ENCODE measurements at places on chromosomes 4 and X.

GRCh38 chr4:3436048-3436797 is 5.5 kb upstream of the HGFAC start:
- no peak for DNase-seq

DNA sequence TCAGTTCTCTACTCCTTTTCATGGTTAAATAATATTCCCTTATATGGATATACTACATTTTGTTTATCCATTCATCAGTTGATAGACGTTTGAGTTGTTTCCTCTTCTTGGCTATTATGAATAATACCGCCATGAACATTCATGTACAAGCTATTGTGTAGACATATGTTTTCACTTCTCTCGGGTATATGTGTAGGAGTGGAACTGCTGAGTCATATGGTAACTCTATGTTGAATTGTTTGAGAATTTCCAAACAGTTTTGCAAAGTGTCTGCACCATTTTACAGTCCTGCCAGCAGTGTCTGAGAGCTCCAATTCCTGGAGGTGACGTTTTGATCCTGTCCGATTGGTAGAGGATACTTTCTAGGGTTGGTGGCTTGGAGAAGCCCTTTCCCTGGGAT is 23.6 kb downstream of the PLAC1 start:
- DNase-seq: no peak

DNA sequence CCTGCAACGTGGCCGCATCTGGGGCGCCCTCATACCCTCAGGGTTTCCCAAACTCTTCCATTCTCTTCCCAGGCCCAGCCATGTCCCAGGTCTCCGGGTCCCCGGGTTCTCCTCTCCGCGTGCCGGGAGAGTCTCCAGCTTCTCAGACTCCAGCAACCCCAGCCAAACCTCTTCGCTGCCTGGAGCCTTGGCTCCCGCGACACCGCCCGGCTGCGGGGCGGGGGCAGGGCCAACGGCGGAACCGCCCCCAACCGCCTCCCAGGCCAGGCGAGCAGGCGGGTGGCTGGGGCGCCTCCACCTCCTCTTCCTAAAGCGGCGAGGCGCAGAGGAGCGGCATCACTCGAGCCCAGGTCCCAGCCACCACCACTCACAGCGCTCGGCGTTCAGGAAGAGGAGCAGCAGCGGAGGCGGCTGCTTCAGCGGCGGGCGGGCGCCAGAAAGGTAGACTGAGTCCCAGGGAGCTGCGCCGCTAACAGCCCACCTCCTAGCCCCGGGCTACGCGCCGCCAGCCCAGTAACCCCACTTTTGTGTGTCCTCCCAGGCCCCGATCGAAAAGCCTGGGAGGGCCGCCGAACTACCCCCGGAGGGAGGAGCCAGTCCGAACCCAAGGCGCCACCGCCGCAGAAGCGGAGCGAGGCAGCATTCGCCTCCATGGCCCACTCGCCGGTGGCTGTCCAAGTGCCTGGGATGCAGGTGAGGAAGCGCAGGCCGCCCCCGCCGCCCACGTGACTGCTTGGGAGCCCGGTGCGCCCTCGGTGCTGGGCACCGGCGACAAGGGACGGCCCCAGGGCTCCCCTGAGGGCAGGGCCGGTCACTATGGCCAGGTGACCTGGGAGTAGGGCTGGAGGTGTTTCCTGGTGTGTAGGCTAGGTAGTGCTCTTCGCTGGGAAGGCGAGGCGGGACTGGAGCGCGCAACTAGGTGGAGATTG is at the start of gene STK26:
Gene STK26, plus strand, starts transcription at position 336 of the 929 bp plus-strand sequence. Its CDS starts 316 bp downstream, at position 652.
- DNase-seq: peak; percentile 23

- no peak for DNase-seq
Measured at GRCh38 chrX:119676949-119677653, 15.9 kb downstream of the SEPTIN6 start.

DNA sequence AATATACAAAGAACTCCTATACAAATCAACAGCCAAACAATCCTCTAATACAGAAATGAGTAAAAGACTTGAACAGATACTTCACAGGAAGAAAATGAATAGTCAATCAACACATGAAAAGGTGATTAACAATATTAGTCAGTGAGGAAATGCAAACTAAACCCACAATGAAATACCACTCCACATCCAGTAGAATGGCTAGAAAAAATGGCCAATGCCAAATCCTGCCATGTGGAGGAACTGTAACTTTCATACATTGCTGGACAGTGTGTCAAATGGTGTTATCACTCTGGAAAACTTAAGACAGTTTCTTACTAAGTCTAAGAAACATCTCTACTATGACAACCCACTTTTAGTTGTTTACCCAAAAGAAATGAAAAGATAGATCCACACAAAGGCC is 59.5 kb downstream of the NSG1 start:
- DNase-seq: no peak

GRCh38 chrX:4690521-4690920 is 977.1 kb upstream of the PRKX start:
- no peak for DNase-seq

- DNase-seq: no peak
Measured at GRCh38 chr4:163804001-163804400, 309.5 kb downstream of the TMA16 start.

GRCh38 chr4:153257991-153258390 is 53.7 kb downstream of the TRIM2 start:
- DNase-seq: peak; percentile 33

GRCh38 chrX:24343719-24344118 is 16.7 kb upstream of the SUPT20HL1 start:
- no peak for DNase-seq

GRCh38 chr4:183588169-183588675 is 70.8 kb downstream of the RWDD4 start:
- no peak for DNase-seq

- no peak for DNase-seq
Measured at GRCh38 chr4:84545093-84545492, 37.8 kb upstream of the CDS1 start.

- no peak for DNase-seq
Measured at GRCh38 chrX:17878028-17878670, 17.1 kb upstream of the RAI2 start.

DNA sequence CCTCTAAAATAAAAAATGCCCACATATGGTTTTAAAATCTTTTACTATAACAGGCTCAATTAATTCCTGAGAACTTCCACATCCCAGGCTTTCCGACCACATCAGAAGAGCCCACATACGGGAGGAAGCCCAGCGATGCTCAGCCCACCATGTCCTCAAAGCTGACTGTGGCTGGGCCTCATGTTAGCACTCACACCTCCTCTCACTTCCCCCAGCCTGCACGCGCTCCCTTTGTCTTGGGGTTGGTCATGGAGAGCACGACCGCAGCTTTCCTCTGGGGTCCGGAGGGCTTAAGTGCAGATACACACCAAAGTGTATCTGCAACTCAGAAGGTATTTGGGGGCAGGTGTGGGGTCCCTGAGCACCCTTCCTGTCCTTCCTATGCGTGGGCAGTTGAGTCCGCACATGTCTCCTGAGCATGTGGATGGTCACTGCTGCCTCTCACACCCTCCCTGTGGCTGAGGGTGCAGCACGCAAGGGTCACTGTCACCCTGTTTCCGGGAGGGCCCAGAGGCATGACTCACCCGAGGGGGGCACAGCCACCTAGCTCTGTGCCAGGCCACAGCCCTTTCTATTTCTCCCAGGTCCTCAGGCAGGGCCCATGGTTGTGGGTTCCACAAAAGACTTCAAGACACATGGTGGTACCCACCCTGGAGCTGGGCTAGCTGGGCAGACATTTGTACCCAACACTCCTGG is 21.2 kb downstream of the WDR1 start:
- no peak for DNase-seq

GRCh38 chrX:153723351-153724251 is 586 bp downstream of the BCAP31 start:
- DNase-seq: peak; percentile 24

- no peak for DNase-seq
Measured at GRCh38 chr4:52659722-52660261, 691 bp upstream of the USP46 start.

DNA sequence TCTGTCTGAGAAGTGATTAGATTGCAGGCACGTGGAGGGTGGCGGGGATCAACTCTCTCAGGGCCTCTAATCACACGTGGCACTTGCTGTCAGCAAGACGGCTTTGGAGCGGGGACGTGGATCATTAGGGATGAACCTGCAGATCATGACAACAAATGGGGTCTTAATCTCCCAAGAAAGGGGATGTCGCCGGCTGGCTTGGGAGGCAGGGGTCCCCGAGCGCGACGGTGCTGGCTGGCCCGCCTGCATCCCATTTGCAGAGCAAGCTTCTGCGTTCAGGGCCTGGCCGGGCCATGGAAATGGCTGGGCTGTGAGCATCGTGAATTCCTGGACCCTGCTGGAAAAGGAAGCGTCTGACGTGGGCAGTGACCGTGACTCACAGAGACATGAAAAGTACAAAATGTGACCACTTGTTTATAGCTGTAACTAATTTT is 85.1 kb upstream of the SHOX start:
- DNase-seq: no peak

DNA sequence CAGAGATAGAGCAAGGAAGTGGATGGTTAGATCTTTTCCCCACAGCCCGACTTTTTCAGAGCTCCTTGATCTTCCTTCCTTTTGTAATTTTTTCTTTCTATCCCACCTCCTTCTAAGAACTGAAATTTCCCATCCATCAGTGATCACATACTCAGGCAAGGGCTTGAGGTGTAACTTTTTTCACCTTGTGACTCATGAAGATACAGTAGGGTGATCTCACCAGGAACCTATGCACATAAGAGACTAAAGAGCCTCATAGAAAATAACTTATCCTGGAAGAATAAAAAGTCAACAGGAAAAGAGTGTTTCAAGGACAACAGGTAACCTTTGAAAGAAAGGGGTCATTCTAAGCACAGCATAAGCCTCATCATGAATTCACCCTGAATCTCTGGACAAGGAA is 131.2 kb upstream of the HCCS start:
- no peak for DNase-seq

DNA sequence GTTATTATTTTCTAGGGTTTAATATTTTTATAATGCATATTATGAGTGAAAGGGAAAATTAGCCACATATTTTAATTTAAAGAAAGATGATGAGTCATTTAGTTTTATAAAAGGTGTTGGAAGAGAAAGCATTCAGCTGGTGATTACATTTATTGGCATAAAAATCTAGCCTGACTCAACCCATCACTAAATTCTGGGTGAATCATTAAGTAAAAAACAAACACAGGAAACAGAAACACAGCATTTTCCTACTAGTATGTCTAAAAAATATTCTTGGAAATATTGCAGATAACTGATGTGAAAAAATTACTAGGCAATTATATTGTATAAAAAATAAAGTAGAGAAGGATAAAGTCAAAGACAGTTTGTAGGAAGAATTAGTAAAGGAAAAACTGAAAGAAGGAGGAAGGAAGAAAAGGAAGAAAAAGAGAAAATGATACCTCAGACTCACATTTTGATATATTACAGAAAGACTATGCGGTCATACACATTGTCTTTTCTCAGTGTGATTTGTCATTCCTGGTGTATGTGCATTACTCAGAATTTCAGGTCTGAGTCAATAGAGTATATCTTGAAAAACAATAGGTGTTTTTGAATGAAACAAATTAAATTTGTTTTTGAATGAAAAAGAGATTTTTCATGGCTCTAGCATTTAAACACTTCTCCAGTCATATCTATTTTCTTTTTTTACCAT is 48.0 kb upstream of the SPOCK3 start:
- no peak for DNase-seq

- DNase-seq: peak; percentile 70
Measured at GRCh38 chr4:2220016-2220630, 21.8 kb downstream of the HAUS3 start.

- DNase-seq: no peak
Measured at GRCh38 chr4:109959195-109959594, 46.5 kb downstream of the EGF start.

GRCh38 chr4:78218260-78218659 is 161.1 kb downstream of the FRAS1 start:
- DNase-seq: no peak

DNA sequence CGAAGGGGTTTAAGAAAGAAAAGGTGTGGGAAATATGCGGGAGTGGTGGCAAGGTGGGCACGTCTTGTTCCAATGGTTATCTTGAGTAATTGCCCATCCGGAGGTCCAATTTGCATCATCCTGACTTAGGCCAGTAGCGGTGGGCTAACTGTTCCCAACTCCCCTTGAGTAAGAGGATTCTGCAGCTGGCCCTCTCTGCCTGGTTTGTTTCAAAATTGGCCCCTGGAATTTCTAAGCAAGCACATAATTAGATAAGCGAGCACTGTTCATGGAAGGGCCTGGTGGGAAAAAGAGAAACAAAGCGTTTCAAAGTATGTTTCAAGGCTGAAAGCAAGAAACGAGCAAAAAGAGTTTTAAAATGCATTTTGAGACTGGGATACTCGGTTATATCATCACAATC is 198.2 kb downstream of the CEP135 start:
- no peak for DNase-seq

- DNase-seq: peak; percentile 12
Measured at GRCh38 chrX:130575831-130576389, 174.1 kb downstream of the RBMX2 start.

GRCh38 chr4:73053076-73053475 is 16.4 kb downstream of the COX18 start:
- DNase-seq: no peak

GRCh38 chr4:178102139-178102538 is 659.9 kb upstream of the AGA start:
- DNase-seq: no peak

- no peak for DNase-seq
Measured at GRCh38 chr4:101232074-101232776, 115.1 kb downstream of the PPP3CA start.

- no peak for DNase-seq
Measured at GRCh38 chr4:10758906-10759305, 74.3 kb upstream of the CLNK start.

DNA sequence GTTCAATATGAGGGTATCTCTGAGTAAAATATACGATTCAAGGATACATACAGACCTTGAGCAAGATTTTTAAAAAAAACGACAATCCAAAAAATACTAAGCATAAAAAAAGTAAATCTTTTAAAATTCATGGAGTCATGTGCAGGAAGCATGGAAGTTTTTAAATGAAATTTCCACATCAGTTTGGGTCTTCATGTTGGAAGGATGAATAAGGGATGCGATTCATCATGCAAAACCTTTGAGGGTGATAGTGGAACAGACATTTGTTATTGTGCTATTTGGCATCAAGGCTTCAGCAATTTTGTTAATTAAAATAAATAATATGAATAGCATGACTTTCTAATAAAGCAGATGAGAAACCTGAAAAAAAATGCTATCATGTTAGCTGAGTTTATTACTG is 815.0 kb upstream of the PCDH10 start:
- DNase-seq: no peak

GRCh38 chrX:19040373-19040772 is 56.5 kb upstream of the PHKA2 start:
- DNase-seq: no peak

- no peak for DNase-seq
Measured at GRCh38 chrX:20531667-20532066, 265.0 kb upstream of the RPS6KA3 start.

All from COR-L47 (cell line).